ENCODE measurements at places on chromosomes 7 and 10.

DNA sequence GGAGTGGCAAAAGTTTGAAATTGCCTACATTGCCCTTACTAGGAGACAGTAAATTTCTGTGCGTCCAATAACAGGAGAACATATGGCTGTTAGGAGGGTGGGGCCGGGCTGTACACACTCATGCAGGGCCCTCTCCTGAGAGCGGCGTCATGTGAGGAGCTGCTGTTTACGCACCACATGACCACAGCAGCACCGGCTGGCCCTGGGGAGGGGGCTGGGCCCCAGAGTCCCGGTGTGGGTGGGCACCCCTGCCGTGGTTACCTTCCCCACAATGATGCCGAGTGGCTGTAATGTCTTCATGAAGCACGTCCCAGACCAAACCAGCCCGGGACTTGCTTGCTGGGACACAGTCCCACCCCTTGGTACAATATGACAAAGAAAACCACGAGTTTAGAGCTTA lies 308.7 kb downstream of the DNAJB6 start:
- no peak for DNase-seq

- no peak for DNase-seq
Observed at GRCh38 chr7:104040666-104041065, 51.2 kb upstream of the RELN start.

GRCh38 chr10:20105931-20106330 lies 289.7 kb downstream of the PLXDC2 start:
- no peak for DNase-seq

- DNase-seq = peak; percentile 21
Observed at GRCh38 chr10:114548662-114549061, 109.4 kb downstream of the ABLIM1 start.

GRCh38 chr7:151393031-151393977 lies 16.5 kb downstream of the WDR86 start:
- DNase-seq = no peak

GRCh38 chr10:87816898-87817608 lies 973 bp downstream of the ATAD1 start:
- no peak for DNase-seq

DNA sequence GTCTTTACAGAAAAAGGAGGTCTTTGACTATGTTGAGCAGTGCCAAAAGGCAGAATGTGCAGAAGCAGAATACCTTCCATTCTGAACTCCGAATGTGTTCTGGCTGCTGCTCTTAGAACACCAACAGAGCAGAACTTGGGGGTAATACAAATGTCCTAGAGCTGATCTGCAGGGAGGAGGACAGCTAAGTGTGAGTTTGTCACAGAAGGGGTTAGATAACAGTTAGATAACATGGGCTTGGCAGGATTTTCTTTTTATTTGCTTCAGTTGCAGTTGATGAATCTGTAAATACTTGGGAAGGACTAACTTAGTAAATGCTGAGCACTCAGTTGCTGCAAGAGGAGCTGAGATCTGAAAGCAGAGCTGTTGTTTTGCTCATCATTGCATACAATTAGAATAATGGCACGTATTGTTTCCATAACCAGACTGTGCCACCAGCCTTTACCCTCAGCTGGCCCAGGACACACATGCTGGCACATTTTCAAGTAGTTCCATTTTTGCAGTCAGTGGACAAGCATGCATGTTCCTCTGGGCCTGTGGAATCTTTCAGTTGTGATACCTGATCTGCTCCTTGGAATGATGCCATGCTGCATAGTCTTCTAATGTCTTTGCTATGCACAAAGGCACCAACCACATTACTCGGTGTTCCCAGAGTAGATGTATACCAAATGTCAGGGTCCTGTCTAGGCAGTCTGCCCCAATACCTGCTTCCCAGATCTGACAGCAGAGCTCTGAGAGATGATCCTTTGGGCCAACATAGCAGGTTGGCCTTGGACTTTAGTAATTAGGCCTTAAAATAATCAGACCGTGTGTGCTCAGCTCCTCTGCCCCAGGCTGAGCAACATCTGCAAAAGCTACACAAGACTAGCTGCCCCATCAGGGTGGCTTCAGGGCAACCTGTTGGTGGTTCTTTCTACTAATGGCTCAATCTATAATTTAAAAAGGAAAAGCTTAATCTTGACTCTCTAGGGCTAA lies 55.7 kb downstream of the GSDME start:
- no peak for DNase-seq

DNA sequence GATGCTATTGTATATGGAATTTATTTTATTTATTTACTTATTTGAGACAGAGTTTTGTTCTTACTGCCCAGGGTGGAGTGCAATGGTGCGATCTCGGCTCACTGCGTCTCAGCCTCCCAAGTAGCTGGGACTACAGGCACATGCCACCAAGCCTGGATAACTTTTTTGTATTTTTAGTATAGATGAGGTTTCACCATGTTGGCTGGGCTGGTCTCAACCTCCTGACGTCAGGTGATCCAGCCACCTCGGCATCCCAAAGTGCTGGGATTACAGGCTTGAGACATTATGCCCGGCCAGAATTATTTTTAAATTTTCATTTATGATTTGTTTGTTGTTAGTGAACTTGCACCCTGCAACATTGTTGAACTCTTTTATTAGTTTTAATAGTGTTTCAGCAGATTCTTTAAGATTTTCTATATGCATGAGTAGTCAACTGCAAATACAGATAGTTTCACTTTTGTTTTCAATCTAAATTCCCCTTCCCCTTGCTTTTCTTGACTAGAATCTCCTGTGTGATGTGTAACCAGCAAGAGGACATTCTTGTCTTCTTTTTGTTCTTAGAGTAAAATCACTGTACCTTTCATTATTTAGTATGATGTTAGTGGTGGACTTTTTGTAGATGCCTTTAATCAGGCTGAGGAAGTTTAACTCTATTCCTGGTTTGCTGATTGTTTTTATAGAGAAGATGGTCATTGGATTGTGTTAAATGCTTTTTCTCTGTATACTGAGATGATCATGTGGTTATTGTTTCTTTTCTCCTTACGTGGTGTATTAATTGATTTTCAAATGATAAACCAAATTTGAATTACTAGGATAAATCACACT lies 27.8 kb downstream of the ZNF33A start:
- no peak for DNase-seq

- peak; percentile 23 for DNase-seq
Observed at GRCh38 chr10:27197980-27198620, 42.5 kb downstream of the ACBD5 start.

DNA sequence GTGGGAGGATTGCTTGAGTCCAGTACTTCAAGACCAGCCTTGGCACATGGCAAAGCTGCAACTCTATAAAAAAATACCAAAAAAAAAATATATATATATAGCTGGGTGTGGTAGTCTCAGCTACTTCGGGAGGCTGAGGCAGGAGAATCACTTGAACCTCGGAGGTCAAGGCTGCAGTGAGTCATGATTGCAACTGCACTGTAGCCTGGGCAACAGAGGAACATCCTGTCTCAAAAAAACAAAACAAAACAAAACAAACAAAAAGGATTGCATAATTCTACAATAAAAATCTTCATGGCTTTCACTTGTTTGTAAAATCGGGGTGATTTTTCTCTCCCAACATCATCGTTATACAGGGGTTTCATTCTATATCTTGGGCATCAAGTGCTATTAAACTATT lies 35.1 kb downstream of the GUSB start:
- no peak for DNase-seq

DNA sequence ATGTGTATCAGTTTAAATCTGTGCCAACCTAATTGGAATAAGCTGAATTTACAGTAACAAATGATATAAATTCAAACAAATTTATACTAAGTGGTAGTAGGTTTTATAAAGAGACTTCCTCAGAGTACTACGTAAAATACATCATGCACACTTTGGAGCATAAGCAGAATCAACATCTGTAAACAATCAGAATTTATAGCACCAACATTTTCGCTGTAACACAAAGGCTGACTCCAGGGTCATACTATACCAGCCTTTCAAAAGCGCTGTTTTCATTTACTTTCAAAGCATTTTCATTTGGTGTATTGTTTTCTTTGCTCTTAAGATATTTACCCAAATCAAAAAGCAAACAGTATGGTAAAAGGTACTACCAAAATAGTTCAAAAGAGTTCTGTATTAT lies 29.3 kb upstream of the TMEM168 start:
- no peak for DNase-seq

GRCh38 chr7:22214000-22214399 lies 143.0 kb downstream of the RAPGEF5 start:
- no peak for DNase-seq

GRCh38 chr7:117863618-117864017 lies 9.6 kb downstream of the CTTNBP2 start:
- no peak for DNase-seq

DNA sequence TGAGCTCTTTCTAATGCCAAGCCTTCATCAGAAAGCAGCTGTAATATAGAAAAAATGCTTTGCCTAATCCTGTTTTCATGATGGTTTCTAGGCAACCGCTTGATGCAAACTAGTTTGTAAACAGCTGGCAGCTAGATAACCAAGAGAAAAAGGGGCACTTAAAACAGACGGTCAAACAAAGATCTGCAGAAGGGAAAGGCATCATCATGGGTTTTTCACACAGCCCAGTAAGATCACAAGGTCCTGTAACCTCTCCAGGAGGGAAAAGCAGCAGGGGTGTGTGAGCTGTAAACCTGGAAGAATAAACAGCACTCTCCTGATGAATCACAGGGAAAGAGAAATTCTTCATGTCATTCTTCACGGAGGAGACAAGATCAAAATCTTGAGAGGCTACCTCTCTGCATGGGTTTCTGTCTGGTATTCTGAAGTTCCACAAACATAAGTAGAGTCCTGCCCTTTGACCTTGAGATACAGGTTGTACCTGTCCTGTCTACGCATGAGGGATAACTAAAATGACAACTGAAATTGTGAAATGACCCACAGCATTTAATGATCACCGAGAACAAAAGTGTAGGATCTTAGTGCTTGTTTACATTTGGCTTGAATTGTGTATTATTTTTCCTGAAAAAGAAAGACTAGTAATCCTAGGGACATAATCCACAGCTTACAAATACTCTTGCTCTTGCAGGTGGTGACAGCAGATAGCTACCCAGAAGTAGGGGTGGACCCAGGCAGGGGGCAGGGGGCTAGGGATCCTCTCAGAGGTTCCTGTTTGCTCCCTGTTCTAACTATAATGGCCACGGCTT lies 48.0 kb downstream of the CREB3L2 start:
- no peak for DNase-seq

DNA sequence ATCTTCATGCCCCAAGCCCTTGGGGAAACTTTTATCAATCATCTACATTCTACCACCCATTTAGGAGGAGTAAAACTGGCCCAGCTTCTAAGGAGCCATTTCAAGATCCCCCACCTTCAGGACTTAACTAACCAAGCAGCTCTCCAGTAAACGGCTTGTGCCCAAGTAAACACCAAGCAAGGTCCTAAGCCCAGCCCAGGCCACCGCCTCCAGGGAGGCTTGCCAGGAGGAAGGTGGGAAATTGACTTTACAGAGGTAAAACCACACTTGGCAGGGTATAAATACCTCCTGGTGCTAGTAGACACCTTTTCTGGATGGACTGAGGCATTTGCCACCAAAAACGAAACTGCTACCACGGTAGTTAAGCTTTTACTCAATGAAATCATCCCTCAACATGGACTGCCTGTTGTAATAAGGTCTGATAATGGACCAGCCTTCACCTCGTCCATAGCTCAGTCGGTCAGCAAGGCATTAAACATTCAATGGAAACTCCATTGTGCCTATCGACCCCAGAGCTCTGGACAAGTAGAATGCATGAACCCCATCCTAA lies 5.6 kb downstream of the AKR1B15 start:
- no peak for DNase-seq

- no peak for DNase-seq
Observed at GRCh38 chr7:5630670-5631069, 150.8 kb downstream of the RNF216 start.

DNA sequence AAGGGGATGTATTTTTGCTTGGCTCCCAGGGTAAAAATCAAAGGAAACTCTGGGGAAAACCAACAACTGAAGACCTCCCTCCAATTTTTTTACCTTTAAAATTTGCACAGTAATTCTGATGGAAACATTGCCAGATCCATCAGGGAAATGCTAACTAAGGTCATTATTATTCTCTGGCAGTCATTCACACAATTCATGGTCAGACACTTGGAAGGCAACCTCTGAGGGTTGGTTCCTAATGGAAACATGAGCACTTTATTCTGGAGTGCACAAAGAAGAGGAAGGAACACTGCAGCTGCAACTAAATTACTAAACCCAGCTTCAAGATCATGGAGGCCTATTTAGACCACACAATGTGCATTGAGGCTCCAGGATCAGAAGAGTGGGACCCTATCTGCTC lies 34.2 kb downstream of the SRI start:
- no peak for DNase-seq

DNA sequence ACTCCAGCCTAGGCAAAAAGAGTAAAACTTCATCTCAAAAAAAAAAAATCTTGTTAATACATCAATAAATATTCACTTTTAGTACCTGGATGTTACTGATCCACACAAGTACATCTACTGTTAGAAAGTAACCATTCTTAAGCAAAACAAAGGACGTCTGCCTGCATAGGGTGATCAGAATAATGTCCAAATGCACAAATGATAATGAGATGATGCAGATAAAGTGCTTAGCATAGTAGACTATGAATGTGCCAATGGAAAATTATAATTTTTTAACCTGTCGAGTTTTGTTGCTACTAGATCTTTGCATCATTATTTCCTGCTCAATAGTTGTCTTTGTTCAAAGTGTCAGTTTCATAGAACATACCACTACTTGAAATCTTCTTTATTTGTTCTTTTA lies 109.6 kb upstream of the IMMP2L start:
- no peak for DNase-seq

DNA sequence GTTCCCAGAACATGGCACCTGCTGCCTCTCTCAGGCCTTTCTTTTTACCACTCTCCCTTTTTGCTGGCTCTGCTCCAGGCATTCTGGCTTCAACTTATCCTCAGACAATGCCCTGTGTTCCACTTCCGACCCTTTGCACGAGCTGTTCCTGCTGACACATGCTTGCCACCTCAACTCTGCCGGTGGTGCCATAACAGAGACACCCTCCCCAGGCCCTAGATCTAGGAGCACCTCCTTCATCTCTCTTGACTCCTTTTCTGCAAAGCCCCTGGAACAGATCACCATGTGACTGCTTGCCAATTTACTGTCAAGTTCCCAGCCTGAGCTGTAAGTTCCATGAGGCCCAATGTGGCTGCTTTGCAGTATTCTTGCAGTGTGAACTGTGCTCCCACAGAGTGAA lies 256.0 kb upstream of the MKI67 start:
- no peak for DNase-seq

DNA sequence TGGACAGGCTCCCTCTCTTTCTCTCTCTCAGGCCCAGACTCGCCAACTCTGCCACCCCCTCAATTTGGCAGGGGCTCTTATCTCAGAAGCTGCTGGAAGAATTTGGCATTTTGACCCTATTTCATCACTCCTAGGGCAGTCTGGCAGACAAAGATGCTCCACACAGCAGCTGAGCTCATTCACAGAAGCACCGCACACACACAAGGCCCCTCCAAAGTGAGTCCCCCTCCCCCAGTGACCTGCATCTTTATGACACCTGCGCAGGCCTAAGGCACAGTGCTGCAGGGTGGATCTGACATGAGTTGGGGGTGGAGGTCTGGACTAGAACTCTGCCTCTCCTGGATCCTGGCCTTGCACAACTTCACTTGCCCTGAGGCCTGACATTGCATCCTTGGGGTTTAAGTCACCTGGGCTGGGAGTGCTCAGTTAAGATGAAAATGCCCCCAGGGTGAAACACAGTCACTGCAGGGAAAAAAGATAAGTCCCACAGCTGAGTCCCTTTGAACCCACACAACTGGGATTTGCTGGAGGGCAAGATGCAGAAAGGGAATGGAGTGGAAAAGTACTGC lies 41.1 kb upstream of the DUSP5 start:
- no peak for DNase-seq

All from BE2C (cell line).